ENCODE measurements at places on chromosomes 5 and 9.

DNA sequence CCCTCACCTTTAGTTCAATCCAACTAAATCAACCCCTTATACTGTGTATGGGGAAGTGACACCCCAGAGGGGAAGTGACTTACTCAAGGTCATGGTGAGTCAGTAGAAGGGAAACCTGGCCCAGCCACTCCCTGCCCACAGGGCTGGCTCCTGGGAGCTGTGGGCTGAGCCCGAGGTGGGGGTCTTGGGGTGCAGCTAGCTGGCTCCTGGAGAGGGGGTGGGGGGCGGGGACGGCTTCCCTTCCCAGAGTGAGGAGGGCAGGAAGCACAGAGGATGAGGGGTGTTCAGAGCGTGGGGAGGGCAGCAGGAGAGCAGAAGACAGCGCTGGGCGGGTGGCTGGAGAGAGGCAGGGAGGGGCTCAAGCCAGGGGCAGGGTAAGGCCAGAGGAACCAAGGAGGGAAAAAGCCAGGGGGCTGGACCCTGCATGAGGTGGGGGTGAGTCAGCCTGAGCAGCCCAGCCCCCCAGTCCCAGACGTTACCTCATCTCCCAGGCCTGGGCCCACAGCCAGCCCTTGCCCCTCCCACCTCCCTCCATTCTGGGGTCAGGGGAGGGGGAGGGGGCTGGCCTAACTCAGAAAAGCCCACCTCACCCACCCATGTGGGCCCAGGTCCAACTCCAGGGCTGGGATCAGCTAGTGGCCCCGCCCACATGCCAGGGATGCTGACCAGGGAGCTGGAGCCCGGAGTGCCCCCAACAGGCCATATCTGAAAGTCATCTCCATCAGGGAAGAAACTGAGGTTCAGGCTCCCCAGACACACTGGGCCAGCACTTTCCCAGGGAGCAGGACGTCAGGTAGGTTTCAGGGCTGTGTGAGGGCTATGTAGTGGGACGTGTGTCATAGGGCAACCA lies 2.8 kb downstream of the PDLIM7 start:
- DNase-seq = peak; percentile 40

- DNase-seq = no peak
Measured at GRCh38 chr5:66169534-66169933, 25.4 kb downstream of the SREK1 start.

DNA sequence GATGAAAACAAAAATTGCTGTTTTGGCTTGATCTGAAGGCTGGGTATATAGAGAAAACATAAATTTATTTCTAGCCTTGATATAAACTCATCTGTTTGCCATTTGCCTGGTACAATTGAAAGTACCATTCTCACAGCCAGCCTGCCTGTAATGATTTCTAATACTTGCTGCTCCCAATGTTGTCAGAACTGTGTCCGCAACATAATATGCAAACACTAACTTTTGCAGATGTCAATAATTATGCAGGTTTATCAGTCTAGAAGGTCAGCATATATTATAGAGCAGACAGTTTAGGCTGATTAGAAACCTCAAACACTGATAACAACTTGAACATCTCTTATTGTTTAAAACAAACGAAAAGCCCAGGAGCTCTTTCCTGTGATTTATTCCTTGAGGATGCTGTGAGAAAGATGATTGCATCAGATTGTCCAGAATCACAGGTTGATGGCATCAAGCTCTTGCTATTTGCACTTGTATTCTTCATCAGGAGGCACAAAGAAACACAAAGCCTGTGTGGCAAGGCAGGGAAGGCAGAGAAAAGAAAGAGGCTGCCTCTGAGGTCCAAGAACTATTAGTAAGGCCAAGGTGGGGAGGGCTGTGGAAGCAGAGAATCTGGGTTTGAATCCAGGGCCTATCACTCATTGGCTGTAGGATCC lies 21.4 kb upstream of the HMHB1 start:
- no peak for DNase-seq

DNA sequence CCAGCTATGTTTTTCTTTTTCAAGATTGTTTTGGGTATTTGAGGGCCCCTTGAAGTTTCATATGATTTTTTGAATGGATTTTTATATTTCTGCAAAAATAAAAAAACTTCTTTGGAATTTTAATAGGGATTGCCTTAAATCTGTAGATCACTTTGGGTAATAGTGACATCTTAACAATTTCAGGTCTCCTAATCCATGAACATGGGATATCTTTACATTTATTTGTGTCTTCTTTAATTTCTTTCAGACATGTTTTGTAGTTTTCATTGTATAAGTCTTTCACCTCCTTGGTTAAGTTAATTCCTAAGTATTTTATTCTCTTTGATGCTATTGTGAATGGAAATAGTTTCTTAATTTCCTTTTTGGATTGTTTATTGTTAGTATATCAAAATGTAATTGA lies 79.1 kb downstream of the PPIC start:
- no peak for DNase-seq

DNA sequence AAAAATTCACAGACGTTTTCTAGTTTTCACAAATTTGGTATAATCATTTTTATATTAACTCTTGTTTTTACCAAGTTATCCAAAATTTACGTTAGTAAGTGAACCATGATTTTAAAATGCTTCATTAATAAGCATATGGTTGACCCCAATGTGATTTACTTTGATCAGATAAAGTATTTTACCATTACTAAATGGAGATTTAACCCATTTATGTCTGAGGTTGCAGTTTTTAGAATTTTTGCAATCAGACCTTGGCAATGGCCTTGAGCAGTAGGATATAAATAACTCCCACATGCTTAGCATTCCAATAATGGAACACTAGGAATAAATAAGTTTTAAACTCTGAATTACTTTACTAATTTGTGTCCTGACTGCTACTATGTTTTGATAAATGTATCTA lies 84.6 kb downstream of the NDUFS4 start:
- no peak for DNase-seq

DNA sequence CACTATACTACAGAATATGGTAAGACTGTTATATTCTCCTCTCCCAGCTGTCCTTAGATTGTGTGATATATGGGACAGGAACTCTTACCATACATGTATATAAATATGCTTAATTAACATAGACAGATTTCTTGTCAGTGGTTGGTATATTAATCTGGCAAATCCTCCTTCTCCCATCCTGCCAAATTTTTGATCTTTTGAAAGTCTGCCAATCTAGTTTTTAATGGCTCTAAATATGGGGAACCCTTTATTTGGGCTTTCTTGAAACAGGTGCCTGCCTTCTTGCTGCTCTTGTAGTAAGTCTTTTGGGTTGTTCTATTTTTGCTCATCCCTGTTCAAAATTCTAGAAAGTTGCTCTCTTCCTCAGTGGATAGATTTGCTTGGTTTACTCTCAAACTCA lies 63.5 kb downstream of the SPATA31D1 start:
- no peak for DNase-seq

- no peak for DNase-seq
Measured at GRCh38 chr5:41095324-41096101, 24.4 kb upstream of the MROH2B start.

DNA sequence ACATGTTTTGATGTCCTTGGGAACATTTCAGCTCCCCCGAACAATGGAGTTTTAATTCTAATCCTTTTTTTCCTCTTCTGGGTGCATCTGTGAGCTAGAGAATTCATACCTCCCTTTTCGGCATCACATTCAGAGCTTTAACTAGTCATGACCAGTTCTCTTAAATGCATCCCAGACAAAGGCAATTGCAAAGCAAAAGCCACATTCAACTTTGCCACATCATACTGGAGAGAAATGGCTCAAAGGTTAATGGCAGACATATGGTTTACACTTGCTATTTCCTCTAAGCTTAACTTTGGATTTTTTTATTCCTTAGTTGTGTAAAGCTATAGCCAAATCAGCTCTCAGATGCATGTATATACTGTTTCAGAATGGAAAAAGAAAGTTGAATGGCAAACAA lies 153.3 kb downstream of the ESM1 start:
- peak; percentile 88 for DNase-seq

- peak; percentile 81 for DNase-seq
Measured at GRCh38 chr9:124164811-124165210, 92.9 kb upstream of the NEK6 start.

DNA sequence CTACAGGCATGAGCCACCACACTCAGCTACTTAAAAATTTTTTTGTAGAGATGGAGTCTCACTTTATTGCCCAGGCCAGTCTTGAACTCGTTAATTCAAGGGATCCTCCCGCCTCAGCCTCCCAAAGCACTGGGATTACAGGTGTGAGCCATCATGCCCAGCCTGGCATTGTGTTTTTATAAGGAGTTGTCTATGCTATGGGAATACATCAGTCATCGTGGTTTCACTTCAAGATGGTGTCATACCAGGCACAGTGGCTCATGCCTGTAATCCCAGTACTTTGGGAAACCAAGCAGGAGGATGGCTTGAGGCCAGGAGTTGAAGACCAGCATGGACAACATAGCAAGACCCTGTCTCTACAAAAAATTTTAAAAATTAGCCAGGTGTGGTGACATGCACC lies 49.7 kb downstream of the CYSTM1 start:
- no peak for DNase-seq

DNA sequence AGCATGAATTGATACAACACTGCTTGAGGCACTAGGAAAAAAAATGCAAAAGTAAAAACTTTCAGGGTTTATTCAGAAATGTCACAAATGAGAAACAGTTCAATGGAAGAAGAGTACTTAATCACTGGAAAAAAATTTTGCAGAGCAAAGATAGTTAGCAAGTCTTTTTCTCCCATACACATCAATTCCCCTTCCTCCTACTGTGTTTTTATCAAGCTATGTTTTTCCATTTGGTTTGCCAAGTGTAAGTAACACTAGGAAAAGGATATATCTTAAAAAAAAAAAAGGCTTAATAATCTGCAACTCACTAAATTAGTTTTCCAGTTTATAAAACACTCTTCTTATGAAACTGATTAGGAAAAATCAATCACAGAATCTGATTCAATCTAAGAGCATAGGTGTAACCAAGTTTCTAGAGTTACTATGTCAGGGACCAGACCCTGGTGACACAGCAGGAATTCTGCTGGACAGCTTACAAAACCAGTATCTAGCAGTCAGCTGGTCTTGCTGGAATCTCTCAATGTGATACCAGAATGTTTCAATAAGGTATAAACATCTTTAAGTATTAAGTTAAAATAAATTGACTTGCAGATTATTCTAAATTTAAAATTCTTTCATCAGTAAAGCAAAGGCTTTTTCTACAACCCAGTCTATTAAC lies 34.7 kb downstream of the RNF145 start:
- no peak for DNase-seq

- peak; percentile 30 for DNase-seq
Measured at GRCh38 chr9:80885894-80886293, 803.5 kb downstream of the TLE1 start.

DNA sequence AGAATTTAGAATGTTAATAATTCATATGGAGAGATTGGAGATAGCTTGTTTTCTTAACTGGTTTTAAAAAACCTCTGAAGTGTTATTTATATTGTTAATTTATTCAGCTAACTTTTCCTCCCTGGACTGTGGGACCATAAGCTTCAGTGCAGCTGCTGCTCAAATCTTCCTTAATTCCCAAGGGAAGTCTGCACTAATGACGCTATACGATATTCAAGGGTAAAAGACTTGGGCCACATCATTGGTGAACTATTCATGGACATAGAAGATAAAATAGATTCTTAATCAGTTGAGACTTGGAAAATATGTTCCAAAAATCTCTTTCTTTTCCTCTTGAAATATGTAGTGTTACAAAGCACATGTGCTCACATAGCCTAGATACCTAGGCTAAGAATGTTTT lies 31.1 kb upstream of the GAS1 start:
- DNase-seq = no peak

DNA sequence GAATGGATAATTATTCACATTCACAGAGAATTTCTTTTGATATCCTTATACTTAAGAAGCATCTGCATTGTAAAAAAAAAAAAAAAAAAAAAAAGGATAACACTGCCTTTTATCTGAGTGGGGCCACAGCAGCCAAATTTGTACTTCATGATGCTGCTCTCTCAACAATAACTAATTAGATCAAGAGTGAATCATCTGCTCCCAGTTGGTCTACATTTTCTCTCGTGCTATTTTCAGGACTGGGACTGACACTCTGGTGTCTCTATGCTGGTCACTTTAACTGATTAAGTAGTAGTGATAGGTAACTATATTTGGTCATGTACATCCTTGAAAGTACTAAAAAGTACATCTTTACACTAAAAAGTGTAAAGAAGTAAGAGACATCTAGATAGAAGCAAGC lies 90.1 kb downstream of the RFX3 start:
- no peak for DNase-seq

GRCh38 chr5:174427304-174427703 lies 297.1 kb upstream of the MSX2 start:
- DNase-seq = no peak

- DNase-seq = no peak
Measured at GRCh38 chr9:76707510-76707909, 56.7 kb upstream of the PCA3 start.

GRCh38 chr5:38783011-38783561 lies 62.7 kb upstream of the OSMR start:
- DNase-seq = peak; percentile 99

DNA sequence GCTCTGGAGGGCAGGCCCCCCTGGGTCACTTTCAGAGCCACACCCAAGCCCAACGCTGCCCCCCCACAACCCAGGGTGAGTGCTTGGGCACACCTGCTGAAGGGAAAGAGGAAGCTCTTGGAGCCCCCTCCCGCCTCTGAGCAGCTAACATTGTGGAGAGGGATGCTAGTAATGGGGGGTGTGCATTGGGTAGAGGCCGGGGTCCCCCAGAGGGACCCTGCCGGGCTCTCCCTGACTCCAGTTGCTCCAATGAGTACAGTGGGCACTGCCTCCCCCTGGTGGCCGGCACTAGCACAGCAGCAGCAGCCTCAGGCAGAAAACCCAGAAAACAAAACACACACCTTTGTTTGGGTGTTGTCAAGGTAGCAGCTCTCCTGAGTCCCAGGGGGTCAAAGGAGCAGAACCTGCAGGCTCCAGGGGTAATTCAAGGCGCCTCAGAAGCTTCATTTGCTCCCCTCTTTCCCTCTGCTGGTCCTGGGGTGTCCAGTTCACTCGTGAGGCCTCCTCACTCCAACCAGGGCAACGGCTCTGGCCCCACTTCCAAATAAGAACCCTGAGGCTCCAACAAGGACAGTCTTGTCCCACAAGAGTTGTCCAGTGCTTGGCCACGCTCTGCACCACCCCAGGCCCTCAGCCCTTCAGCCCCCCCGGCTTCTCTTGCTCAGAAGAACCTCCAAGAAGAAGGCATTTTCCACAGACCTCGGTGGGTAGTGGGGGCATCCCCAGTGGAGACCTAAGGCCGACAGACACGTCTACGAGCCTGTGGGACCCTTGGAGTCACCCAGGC lies 16.1 kb downstream of the GBGT1 start:
- no peak for DNase-seq

- DNase-seq = no peak
Measured at GRCh38 chr5:8138884-8139283, 269.9 kb downstream of the MTRR start.

- no peak for DNase-seq
Measured at GRCh38 chr5:179246227-179246626, 99.0 kb downstream of the ADAMTS2 start.
